Peyer's patch (tissue), 4 donors: ENCODE measurements at places on chromosomes 6 and 20. TPM values are rescaled to one million over a fixed set of nuclear protein-coding genes. Genes with fewer than 3 reads are reported as not detected.

GRCh38 chr20:39878809-39879208, 810.2 kb downstream of the MAFB start:
- no peak for DNase-seq
- no peaks in the 10 kb centered on the region for H3K36me3 ChIP-seq
- no peaks in the 10 kb centered on the region for H3K27me3 ChIP-seq
- H3K4me1 ChIP-seq, result no peaks in the 10 kb centered on the region

DNA sequence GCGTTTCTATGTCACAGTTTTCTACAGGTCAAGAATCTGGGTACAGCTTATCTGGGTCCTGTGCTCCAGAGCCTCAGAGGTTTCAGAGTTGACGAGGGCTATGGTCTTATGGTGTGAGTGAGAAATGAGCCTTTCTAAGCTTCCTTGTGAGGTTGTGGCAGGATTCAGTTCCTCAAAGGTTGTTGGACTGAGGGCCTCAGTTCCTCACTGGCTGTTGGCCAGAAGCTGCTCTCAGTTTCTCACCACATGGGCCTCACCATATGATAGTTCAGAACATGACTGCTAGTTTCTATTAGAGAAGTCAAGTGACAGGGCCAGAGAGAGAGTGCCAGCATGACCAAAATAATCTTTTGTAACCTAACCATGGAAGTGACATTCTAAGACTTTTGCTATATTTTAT, 96.1 kb downstream of the NUS1 start:
- H3K27me3 ChIP-seq, result no peaks in the 10 kb centered on the region
- H3K36me3 ChIP-seq, result no peaks in the 10 kb centered on the region
- no peaks in the 10 kb centered on the region for H3K4me1 ChIP-seq
- DNase-seq, result no peak
- no peak overlapping the region for H3K27ac ChIP-seq

DNA sequence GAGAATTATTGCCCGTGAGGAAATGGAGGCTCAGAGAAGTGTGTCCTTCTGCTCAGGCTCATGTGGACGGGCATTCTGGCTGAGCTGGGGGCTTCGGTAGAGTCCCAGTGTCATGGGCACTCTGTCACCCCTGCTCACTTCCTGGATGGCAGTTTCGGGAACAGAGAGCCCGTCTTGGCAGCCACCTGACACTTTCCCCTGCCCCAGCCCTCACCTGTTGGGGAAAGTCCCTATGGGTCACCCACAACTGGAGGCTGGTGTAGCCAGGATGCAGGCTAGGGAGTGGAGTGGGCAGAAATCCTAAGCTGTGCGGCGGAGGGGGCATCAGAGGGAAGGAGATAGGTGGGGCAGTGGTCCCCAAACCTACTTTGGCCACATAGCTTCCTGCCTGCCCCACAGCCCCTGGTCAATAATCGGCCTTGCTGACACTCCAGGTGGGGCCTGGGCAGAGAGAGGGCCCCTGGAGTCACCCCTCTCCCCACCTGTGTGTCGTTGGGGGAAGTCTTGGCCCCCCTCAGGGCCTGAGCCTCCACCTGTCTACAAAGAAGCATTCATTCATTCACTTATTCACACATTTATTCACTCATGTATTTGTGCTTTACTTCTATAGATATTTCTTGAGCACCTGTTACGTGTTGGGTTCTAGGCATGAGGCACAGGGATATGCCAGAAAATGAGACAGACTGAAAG, 40.5 kb downstream of the SNAI1 start:
- H3K4me3 ChIP-seq, result no peak overlapping the region
- H3K27me3 ChIP-seq, result no peaks in the 10 kb centered on the region
- H3K4me1 ChIP-seq, result no peaks in the 10 kb centered on the region
- no peak for DNase-seq
- no peaks in the 10 kb centered on the region for H3K36me3 ChIP-seq

- no peak overlapping the region for H3K4me3 ChIP-seq
- H3K27ac ChIP-seq, result no peak overlapping the region
- no peaks in the 10 kb centered on the region for H3K4me1 ChIP-seq
- no peak for DNase-seq
- H3K36me3 ChIP-seq, result no peaks in the 10 kb centered on the region
- H3K27me3 ChIP-seq, result no peaks in the 10 kb centered on the region
Measured at GRCh38 chr20:34622821-34623451, 54.0 kb downstream of the PIGU start.

DNA sequence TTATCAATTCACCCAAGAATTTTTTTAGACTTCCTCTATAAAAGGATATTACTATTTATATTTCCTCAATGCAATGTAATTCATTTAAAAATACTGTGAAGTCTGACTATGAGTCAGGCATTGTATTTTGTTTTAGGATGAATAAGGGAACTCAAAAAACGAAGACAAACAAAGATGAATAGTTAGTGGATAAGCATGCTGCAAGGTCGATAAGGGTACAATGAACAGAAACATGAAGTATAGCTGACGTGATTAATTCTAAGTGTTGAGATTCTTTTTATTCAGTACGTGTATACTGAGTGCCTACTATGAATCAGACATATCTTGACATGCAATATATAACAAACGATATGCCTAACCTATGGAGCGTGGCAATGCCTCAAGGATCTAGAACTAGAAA, 105.4 kb downstream of the PDE10A start:
- no peaks in the 10 kb centered on the region for H3K36me3 ChIP-seq
- H3K4me1 ChIP-seq, result peaks cover 2% of the 10 kb centered on the region
- H3K4me3 ChIP-seq, result no peak overlapping the region

DNA sequence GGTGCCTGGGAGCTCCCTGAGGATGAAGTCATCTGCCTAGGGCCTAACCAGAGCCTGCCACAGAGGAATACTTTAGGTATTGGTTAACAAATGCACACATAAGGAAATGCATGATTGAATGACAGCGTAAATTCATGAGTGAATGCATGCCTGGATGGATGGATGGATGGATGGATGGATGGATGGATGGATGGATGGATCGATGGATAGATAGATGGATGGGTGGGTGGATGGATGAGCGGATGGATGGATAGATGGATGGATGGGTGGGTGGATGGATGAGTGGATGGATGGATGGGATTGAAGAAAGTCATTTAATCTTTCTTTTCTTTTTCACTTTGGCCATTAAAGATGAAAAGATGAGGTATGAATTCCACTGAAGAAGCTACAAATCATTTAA, 111.9 kb upstream of the SIRPG start:
- H3K36me3 ChIP-seq, result no peaks in the 10 kb centered on the region

- no peaks in the 10 kb centered on the region for H3K4me1 ChIP-seq
- no peak overlapping the region for H3K4me3 ChIP-seq
- no peaks in the 10 kb centered on the region for H3K27me3 ChIP-seq
- no peak overlapping the region for H3K27ac ChIP-seq
- no peaks in the 10 kb centered on the region for H3K36me3 ChIP-seq
Measured at GRCh38 chr20:55174635-55175034, 699.2 kb downstream of the DOK5 start.

- no peak overlapping the region for H3K27ac ChIP-seq
- H3K27me3 ChIP-seq, result no peaks in the 10 kb centered on the region
- H3K4me3 ChIP-seq, result no peak overlapping the region
- DNase-seq, result no peak
Measured at GRCh38 chr20:33298391-33298790, 15.4 kb downstream of the BPIFB1 start.

DNA sequence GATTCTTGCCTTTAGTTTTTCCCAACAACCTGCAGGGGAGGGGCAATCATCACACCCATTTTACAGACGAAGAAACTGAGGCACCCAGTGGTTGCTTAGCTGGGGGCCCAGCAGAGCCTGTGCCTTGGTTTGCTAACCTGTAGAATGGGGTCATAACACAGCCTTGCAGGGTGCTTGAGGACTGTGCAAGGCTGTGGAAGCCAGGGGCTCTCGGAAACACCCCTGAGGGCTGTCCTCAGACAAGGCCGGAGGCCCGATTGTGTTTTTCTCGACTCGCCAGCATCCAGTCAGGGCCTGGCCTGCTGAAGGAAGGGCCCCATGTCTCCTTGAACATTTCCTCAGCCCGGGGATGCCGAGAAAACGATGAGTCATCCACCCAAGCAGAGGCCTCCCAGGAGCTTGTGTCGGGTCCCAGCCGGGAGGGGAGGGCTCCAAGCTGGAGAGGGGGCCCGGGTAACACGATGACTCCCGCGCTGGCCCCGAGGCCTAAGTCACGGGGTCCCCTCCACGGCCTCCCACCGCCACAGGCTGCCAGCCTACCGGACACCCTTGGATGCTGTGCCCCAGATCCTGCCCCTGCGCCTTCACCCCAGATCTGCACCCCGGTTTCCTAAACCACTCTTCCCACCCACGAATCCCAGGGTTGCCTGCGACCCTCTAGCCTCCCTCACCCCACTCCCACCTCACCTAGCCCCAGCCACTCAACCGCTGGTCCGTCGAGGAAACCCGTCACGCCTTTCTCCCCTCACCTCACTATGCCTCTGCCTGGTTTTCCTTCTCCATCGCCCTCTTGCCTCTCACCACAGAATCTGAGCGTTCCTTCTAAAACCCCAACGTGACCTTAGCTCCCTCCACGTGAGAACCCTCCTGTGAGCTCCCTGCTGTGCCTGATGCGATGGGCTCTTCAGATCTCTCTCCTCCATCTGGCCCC, 10.6 kb downstream of the NOL4L start:
- no peak for DNase-seq
- no peaks in the 10 kb centered on the region for H3K4me1 ChIP-seq
- H3K27me3 ChIP-seq, result no peaks in the 10 kb centered on the region
- no peak overlapping the region for H3K27ac ChIP-seq

DNA sequence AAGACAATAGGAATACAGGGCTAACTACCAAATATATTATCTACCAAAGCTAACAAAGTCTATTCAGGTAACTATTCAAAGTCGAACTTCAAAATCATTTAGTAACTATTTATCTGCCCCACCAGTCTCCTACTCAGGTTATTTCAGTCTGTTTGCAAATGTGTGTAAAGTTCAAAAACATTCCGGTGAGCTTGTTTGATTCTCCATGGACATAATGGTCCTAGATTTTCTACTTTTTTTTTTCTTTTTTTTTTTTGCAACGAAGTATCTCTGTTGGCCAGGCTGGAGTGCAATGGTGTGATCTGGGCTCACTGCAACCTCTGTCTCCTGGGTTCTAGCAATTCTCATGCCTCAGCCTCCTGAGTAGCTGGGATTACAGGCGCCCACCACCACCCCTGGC, 236.0 kb upstream of the FOXQ1 start:
- no peaks in the 10 kb centered on the region for H3K36me3 ChIP-seq
- H3K4me1 ChIP-seq, result no peaks in the 10 kb centered on the region
- H3K27me3 ChIP-seq, result no peaks in the 10 kb centered on the region
- H3K27ac ChIP-seq, result no peak overlapping the region
- H3K4me3 ChIP-seq, result no peak overlapping the region

GRCh38 chr20:13611611-13612125, 27.1 kb downstream of the TASP1 start:
- no peak overlapping the region for H3K4me3 ChIP-seq
- no peak overlapping the region for H3K27ac ChIP-seq
- no peaks in the 10 kb centered on the region for H3K4me1 ChIP-seq
- DNase-seq, result no peak

- no peak overlapping the region for H3K27ac ChIP-seq
- H3K27me3 ChIP-seq, result no peaks in the 10 kb centered on the region
- no peaks in the 10 kb centered on the region for H3K36me3 ChIP-seq
- H3K4me3 ChIP-seq, result no peak overlapping the region
- no peak for DNase-seq
Measured at GRCh38 chr6:132412656-132413498, 11.6 kb upstream of the MOXD1 start.

DNA sequence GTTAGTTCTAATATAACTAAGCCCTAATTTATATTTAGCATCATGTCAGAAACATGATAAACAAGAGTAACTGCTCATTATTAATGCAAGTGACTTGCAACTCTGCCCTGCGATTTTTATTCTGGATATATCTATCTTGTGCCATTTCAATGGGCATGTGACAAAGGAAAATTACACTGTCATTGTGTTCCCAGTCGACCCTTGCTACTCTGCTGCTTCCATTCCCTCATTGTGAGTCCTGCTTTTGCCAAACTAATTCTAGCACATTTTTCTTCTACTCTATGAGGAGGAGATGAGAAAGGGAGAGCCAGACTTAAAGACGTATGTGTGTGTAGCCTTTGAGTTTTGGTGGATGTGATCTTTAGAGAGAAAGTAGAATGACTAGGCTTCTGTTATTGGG, 275.9 kb downstream of the ARHGAP18 start:
- no peak overlapping the region for H3K27ac ChIP-seq
- no peak overlapping the region for H3K4me3 ChIP-seq
- no peak for DNase-seq
- H3K4me1 ChIP-seq, result no peaks in the 10 kb centered on the region

- H3K27me3 ChIP-seq, result no peaks in the 10 kb centered on the region
- H3K4me1 ChIP-seq, result no peaks in the 10 kb centered on the region
- no peak overlapping the region for H3K4me3 ChIP-seq
Measured at GRCh38 chr6:106832766-106833510, 141.6 kb downstream of the CD24 start.

DNA sequence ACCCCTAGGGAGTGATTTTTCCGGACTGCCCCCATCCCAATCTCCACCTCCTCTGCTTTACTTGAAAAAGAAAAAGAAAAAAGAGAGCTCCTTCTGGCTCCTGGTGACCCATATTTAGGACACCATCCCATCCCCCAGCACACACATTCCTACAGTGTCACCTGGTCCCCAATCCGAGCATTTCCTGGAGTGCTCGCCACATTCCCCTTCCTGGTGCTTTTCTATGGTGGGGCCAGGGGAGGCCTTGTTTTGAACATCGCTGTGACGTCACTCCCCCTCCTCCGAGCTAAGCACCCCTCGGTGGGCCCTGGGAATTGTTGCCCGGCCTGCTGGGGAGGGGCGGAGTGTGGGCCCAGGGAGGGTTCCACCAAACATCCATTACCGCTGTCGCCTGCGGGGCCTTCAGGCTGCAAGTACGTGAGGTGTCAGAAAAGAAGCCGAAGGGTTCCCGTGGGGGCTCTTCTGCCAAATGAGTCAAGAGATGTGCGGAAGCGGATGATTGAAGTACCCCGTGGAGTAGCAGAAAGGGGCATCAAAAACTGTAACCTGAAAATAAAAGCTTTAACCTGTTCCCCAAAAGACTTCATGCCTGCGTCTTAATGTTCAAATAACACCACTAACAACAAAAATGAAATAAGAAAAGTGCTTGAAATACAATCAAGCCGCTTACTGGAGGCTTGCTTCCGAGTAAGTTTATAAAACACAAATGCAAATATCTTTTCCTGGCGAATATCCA, 2.8 kb upstream of the FOXC1 start:
- DNase-seq, result no peak
- H3K27ac ChIP-seq, result no peak overlapping the region
- peaks cover 51% of the 10 kb centered on the region for H3K4me1 ChIP-seq
- H3K36me3 ChIP-seq, result no peaks in the 10 kb centered on the region
- H3K4me3 ChIP-seq, result no peak overlapping the region

DNA sequence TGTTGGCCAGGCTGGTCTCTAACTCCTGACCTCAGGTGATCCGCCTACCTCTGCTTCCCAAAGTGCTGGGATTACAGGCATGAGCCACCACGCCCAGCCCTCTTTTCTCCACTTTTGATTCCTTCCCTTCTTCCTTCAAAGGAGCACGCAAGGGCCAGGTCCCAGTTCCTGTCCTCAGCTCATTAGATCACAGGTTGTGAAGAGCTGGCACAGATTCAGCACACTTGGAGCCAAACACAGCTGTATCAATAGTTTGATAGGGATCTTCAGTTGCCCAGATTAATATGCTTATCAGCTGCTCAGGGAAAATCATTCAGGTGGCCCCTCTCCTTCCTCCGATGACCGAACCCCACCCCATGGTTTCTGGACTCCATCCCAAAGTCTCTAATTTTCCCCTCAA, 14.4 kb upstream of the SLC22A23 start:
- H3K4me1 ChIP-seq, result no peaks in the 10 kb centered on the region
- DNase-seq, result no peak
- no peak overlapping the region for H3K4me3 ChIP-seq
- H3K27me3 ChIP-seq, result no peaks in the 10 kb centered on the region

PM20D2 gene
- 17.3 TPM for total RNA-seq

PLN gene
- 16.8 TPM for total RNA-seq

GRM4 gene
- total RNA-seq, result not detected

PRR18 gene
- total RNA-seq, result not detected

FNDC1 gene
- total RNA-seq, result not detected

DCBLD1 gene
- 24.5 TPM for total RNA-seq

ARMH2 gene
- not detected for total RNA-seq

CTSA gene
- 264 TPM for total RNA-seq

KIF6 gene
- total RNA-seq, result not detected
